ENCODE measurements at places on chromosomes 7 and 10.
A peak's percentile ranks its signal among the peaks of the same experiment; 100 is the strongest.

DNA sequence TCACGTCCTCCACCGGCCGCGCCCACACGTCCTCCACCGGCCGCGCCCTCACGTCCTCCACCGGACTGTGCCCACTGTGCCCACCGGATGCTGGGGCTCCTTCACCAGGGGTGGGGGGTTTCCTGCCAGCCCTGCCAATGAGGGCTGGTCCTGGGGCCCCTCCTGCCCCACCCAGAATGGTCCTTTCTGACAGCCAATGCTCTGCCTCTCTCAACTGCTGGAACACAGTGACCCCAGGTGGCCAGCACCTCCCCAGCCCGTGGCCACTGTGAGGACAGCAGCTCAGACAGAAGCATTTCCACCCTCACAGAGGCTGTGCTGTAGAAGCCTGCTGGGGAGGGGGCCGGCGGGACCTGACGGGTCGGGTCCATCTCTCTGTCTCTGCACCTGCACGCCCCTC, 90.1 kb upstream of the DNAAF5 start:
- no peak for DNase-seq

DNA sequence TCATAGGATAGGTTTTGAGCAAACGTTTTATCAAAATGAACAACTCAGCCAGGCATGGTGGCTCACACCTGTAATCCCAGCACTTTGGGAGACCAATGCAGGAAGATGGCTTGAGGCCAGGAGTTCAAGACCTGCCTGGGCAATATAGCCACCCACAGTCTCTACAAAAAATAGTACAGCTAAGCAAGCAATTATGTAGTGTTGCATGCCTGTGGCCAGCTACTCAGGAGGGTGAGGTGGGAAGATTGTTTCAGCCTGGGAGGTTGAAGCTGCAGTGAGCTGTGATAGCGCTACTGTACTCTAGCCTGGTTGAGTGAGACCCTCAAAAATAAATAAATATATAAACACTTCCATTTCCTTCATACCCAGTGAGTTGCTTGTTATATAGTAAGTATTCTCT, 67.1 kb downstream of the LSMEM1 start:
- no peak for DNase-seq

- DNase-seq = no peak
These were observed 24.1 kb downstream of the WDR86 start for GRCh38 chr7:151385626-151386300.

DNA sequence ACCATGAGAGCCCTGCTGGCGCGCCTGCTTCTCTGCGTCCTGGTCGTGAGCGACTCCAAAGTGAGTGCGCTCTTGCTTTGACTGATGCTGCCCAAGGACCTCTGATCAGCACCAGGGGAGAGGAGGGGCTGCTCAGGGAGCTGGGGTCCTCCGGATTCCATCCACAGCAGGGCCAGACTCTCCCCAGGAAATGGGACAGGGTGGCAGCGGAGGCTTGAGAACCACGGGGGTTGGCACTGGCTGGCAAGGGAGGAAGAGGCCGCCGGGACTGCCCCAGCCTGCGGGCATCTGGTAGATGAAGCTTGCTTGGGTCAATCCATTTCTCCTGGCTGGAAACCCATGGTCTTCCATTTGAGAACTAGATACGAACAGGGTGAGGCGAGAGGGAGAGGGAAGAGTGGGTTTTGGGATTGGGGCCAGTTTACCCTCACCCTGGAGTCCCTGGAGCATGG, 647 bp downstream of the PLAU start:
- DNase-seq = no peak

GRCh38 chr10:69223028-69223342, 2.9 kb downstream of the HKDC1 start:
- DNase-seq = no peak

DNA sequence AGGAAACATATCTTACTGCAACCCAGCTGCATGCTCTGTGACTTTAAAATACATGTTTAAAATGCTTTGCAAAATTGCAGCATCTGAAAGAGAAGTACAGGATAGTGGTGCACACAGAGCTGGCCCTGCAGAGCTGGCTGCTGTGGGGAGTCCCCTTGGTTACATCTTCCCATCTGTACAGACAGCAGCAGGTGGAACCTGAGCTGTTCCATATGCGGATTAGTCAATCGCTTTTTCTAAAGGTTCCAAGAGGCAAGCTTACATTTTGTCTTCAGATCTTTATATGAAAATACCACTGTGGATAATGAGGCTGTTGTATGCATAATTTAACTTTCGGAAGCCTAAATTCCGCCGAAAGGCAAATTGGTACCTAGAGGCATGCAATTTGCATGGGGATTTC, 444.1 kb downstream of the NRG3 start:
- DNase-seq = no peak

DNA sequence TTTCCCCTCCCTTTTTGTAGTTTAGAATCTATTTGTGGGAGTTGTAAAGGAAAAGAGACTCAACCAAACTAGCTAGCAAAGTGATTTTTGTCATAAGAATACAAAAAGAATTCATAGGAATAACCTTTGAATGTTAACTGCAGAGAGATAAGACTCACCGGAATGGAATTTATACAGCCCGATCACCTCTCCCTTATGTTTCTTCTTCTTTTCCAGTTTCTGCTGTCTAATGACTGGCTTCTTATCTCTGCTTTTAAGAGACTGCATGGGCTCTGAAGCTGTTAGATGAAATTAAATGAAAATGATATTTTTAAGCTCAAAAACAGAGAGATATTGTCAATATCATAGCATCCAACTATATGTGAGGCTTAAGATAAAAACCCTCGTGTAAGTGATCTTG, 1095.9 kb downstream of the REEP3 start:
- no peak for DNase-seq

DNA sequence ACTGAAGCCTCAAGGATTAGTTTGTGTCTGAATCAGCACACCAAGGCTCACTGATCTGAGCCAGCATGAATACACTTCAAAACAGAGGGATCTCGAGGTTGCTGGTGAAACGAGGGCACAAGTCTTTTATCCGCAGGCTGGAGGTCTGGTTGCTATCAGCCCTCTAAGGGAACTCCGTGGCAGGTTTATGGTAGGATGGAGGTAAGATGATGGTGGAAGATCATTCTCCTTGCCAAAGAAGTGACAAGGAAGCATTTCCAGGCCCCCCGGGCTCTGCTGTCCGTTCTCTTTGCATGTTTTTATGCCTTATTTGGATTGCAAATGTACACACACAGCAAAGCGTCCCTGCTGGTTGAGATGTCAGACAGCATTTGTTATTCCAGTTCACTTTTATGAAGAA, 268.3 kb downstream of the ARHGAP12 start:
- no peak for DNase-seq

- no peak for DNase-seq
These were observed 38.4 kb downstream of the PTPRN2 start for GRCh38 chr7:158549176-158549615.

DNA sequence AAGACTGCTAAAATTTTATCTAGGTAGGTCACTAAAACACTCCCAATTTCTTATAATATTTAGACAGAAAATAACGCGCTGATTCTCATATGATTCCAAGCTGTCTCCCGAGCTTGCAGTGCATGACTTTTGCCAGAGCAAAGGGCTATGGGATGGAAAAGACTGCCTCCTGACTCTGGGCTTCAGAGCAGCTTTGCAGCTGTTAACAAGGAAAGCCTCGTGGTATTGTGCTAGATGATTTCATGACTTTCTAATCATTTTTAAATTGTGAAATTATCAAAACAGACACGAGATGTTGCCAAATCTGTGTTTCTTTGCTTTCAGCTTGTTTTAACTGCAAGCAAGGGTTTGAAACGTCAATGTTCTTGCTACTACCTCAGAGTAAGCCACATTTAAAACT, 238.3 kb downstream of the AGMO start:
- no peak for DNase-seq

GRCh38 chr10:104139221-104139620, 17.2 kb downstream of the SFR1 start:
- DNase-seq = no peak

GRCh38 chr7:2800220-2800930, 43.7 kb downstream of the GNA12 start:
- no peak for DNase-seq

DNA sequence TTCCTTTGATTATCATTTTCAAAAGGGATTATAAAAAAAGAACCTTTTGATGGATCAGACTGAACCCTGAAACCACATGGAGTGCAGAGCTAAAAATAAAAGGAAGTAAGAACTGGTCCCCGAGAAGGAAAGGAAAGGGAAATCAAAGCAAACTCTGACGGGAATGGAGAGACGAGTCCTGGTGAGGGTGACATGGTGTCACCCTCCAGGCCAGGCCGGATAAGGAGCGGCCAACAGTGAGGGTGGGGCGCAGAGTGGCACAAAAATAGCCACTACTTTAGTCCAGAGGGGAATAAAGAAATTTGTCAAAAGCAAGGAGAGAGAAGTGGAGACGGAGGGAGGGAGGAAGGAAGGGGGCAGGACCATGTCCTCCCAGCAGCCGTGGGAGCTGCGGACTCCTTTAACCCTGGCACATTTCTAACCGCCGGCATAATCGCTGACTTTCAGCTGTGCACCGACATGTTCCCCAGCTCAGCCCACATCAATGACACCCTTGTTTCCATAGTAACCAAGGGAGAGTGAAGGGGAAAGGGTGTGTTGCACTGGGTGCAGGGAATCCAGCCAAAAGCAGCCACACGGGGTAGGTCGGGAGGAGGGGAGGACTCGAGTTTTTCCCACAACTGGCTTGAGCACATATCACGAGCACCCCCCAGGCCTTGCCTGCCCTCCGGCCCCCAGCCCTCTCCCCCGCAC, 29.7 kb downstream of the TRIM8 start:
- no peak for DNase-seq

DNA sequence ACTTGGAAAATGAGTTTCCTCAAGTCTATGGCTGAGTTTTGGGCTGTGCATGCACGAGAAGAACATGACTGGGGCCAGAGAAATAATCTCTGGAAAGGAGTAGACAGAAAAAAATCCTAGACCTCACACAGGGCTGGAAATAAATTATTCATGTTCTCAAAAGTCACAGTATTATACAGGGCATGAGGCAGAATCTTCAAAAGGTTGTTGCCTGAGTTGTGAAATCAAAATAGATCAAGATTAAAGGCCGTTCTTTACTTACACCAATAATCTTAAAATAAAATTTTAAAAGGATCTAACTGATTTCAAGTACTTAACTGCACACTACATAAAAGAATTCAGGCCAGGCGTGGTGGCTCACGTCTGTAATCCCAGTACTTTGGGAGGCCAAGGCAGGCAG, 14.1 kb upstream of the CREM start:
- no peak for DNase-seq

DNA sequence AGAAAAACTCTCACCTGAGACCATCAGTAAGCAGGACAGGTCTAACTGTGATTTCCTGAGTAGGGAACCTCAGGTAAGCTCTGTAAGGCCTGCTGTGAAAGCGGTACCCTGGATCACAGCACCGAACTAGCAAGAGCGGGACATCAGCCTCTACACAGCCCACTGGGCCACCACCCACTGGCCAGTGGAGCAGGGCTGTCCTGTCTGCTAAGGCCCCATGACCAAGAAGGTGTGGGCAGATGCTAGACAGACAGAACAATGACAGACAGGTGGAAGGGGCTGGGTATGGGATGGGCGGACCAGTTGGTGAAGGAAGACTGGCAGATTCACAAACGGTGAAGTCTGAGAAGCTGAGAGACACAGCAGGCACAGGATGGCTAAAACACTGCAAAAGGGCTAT, 79.4 kb upstream of the DDC start:
- DNase-seq = no peak

DNA sequence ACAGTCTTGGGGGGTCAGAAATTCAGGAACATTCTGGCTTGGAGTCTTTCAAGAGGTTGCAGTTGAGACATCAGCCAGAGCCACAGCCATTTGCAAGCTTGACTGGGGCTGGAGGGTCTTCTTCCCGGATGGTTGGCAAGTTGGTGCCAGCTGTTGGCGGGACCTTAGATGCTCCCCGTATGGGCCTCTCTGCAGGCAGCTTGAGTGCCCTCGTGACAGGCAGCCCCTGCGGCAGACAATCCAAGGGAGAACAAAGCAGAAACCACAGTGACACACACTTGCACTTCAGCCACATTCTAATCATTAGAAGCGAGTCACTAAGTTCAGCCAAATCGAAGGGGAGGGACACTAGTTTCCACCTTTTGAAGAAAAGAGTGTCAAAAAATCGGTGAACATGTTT, 59.4 kb upstream of the MXI1 start:
- no peak for DNase-seq

GRCh38 chr7:30270921-30271320, 13.5 kb upstream of the ZNRF2 start:
- no peak for DNase-seq

GRCh38 chr7:68840991-68841390, 757.3 kb upstream of the AUTS2 start:
- DNase-seq = peak; percentile 37

DNA sequence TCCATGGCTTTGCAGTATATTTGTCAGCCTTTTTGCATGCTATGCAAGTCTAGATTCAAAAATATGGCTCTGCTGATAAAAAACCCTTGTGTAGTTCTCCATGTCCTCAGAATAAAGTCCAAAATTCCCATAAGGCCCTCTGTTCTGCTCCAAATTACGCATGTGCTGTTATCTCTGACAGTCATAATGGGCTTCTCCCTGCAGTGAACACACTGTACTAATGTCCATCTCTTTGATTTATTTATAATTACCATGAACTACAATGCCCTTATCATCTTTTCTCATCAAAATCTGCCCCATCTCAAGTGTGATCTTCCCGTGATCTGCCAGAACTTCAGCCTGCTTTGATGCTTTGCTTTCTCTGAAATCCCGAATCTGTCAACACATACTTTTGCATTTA, 87.7 kb downstream of the TSPAN12 start:
- no peak for DNase-seq

GRCh38 chr7:139725077-139725476, 52.7 kb downstream of the HIPK2 start:
- DNase-seq = no peak

DNA sequence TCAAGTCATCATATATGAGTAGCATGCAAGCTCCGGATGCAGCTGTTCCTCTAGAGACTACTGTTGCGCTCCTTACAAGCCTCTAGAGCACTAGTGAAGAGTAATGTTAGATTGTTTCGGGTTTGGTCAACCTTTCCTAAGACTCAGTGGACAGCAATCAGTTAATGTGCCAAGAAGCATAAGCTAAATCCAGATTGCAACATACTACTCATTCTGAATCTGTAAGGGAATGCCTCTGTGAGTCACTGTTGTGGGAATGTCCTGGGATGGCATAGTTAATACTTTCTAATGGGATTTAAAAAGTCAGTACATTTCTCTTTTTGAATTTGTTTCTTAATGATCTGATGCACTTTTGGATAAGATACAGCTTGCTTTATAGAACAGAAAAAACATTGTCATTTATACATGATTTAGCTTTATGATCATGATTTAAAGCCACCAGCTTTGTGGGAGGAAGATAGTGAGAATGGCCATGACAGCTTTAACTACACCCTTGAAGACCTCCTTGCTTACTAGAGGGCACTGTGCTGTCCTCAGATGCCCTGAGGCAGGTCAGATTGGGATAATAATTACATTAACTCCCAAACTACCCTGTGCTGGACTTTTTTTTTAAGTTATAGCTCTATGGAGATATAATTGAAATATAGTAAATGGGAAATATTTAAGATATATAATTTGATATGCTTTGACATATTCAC, 138.4 kb downstream of the SDK1 start:
- DNase-seq = peak; percentile 87

DNA sequence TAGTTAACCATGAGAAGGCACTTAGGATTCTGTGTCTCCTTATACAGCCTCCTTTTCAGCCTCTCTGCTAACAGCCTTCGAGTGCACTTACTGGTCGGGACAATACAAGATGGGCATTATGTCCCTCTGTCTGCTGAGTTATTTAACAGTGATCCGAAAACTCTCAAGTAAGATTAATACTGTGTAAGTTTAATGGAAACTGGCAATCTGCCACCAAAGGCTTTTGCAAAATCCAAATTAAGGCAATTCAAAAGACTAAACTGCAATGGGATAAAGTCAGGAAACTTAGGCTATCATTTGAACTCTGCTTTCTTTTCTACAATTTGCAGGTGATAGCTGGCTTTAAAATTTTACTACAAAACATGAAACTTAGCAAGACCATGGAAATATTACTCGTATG, 477.8 kb downstream of the TFEC start:
- DNase-seq = no peak
